ENCODE measurements at places on chromosomes 6 and 20. TPM values are rescaled to one million over a fixed set of nuclear protein-coding genes. Genes with fewer than 3 reads are reported as not detected.

- peak; percentile 30 for DNase-seq
Observed at GRCh38 chr20:3847429-3847940, 851 bp downstream of the MAVS start.

GRCh38 chr6:164006459-164006858 lies 591.9 kb downstream of the QKI start:
- DNase-seq: no peak

GRCh38 chr20:59718071-59718470 lies 113.7 kb downstream of the PHACTR3 start:
- DNase-seq: no peak

GPR31 gene
- total RNA-seq: not detected

DNA sequence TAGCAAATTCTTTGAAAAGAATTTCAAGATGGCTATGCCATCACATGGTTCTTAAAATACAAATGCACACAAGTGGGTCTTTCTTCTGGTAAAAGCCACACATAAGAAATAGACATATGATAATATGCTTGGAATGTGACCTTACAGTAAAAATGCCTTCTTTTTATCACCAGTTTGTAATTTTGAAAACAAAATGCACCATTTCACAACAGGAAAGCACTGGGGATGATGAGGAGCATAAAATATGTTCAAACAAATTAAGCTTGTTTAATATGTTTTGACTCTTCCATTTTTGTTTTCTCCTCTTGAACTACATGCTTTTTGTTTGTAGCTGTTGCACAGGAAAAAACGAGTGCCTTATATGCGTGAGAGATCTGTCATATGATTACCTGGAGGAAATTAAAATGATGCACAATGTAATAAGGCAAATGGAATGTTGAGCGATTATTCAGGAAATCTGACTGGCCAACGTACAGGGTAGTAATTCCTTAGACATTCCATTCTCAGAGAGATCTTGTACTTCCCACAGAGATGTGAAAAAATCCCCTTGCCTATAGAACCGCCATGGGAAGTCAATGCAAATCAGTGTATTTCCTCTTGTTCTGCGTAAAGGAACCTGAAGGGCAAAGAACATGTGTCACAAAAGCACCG lies 911.6 kb downstream of the TFAP2A start:
- peak; percentile 96 for DNase-seq

DNA sequence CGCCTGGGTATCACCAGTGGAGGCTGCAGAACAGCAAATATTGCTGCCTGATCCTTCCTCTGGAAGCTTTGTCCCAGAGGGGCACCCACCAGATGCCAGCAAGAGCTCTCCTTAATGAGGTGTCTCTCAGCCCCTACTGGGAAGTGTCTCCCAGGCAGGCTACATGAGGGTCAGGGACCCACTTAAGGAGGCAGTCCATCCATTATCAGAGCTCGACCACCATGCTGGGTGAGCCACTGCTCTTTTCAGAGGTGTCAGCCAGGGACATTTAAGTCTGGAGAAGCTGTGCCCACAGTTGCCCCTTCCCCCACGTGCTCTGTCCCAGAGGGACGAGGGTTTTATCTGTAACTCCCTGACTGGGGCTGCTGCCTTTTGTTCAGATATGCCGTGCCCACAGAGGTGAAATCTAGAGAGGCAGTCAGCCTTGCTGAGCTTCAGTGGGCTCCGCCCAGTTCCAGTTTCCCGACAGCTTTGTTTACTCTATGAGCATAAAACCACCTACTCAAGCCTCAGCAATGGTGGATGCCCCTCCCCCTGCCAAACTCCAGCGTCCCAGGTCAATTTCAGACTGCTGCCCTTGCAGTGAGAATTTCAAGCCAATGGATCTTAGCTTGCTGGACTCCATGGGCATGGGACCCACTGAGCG lies 25.9 kb upstream of the AIG1 start:
- peak; percentile 32 for DNase-seq

DNA sequence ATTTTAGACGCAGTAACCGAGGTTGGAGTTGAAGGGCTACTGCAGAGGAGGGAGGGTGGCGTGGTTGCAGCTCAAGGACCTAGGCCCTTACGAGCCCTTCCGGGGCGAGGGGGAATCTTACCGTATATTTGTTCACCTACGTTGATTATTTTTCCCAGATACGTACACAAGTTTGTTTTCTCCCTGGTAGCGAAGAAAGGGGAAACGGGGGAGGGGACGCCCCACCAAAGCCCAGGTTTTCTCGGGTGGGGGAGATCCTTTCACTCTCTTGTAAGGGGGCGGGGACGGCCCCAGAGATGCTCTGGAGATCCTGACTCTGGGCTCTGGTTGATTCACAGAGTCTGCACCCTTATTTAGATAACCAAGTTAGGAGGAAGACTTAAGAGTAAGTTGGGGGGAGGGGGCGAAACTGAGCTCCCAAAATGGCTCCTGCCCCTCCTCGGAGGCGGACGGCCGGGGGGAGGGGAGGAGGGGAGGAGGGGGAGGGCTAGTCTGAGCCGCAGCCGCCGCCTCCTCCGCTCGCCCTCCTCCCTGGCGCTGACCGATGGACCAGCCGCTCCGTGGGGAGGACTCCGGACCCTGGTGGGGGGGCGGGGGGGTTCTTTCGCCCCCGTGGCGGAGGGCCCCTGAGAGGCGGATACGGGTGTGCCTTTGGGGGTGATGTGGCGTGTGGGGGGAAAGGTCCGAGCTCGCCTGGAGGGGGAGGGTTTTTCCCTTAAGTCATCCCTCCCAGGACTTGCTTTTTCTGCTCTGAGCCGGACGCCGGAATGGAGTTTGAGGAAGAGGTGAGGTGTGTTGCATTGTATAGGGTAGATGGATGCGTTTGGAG lies 2.2 kb downstream of the BRD2 start:
- DNase-seq: peak; percentile 84

HLA-DRA gene
- not detected for total RNA-seq
